ENCODE measurements at places on chromosomes 7 and 10. TPM values are rescaled to one million over a fixed set of nuclear protein-coding genes. Genes with fewer than 3 reads are reported as not detected.
A peak's percentile ranks its signal among the peaks of the same experiment; 100 is the strongest.

LIPJ gene
- 0.39 TPM for total RNA-seq

CPA2 gene
- not detected for total RNA-seq

CALML5 gene
- not detected for total RNA-seq

SFTPA1 gene
- total RNA-seq = not detected

GTPBP4 gene
- 45.4 TPM for total RNA-seq

INPP5A gene
- total RNA-seq = 93.9 TPM

MPP7 gene
- 13.6 TPM for total RNA-seq

PDE6C gene
- total RNA-seq = not detected

RAMP3 gene
- not detected for total RNA-seq

VWDE gene
- total RNA-seq = not detected

LRIT1 gene
- total RNA-seq = not detected

ANXA11 gene
- 156 TPM for total RNA-seq

FAM25A gene
- total RNA-seq = not detected

LRRD1 gene
- 0.17 TPM for total RNA-seq

FHIP2A gene
- 18.2 TPM for total RNA-seq

MEOX2 gene
- total RNA-seq = not detected

TMEM176B gene
- total RNA-seq = 0.25 TPM

PPP1R3C gene
- total RNA-seq = not detected

GRCh38 chr7:28531291-28531690 lies 119.0 kb downstream of the CREB5 start:
- DNase-seq = no peak

DNA sequence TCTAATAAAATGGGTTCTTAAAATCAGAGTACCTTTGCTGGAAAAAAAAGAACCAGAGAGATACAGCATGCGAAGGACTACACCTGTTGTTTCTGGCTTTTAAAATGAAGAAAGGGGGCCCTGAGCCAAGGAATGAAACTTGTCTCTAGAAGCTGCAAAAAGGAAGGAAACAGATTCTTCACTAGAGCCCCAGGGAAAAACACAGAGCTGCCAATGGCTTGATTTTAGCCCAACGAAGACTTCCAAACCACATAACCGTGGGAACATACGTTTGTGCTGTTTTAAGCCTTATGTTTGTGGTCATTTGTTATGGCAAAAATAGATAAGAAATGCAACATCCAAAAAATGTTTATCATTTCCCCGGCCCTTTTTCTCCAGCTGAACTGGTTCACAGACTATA lies 780.0 kb downstream of the SORCS1 start:
- no peak for DNase-seq

- no peak for DNase-seq
These were observed 558.3 kb upstream of the FOXK1 start for GRCh38 chr7:4123823-4124222.

DNA sequence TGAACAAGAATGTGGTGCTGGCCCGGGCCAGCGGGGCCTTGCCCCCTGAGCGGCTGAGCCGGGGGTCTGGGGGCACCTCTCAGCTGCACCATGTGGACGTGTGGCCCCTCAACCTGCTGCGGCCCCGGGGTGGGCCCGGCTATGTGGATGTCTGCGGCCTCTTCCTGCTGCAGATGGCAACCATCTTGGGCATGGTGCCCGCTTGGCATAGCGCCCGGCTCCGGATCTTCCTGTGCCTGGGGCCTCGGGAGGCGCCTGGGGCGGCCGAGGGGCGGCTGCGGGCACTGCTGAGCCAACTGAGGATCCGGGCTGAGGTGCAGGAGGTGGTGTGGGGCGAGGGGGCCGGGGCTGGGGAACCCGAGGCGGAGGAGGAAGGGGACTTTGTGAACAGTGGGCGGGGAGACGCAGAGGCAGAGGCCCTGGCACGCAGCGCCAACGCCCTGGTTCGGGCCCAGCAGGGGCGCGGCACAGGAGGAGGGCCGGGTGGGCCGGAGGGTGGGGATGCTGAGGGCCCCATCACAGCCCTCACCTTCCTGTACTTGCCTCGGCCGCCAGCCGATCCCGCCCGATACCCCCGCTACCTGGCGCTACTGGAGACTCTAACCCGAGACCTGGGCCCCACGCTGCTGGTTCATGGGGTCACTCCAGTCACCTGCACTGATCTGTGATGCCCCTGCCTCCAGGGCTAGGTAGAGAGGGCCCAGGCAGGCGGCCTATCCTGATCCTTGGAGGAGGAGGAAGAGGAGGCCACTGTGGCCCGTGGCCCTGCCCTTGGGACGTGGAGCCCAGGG lies 1.1 kb upstream of the TRIP6 start:
- DNase-seq = peak; percentile 28

DNA sequence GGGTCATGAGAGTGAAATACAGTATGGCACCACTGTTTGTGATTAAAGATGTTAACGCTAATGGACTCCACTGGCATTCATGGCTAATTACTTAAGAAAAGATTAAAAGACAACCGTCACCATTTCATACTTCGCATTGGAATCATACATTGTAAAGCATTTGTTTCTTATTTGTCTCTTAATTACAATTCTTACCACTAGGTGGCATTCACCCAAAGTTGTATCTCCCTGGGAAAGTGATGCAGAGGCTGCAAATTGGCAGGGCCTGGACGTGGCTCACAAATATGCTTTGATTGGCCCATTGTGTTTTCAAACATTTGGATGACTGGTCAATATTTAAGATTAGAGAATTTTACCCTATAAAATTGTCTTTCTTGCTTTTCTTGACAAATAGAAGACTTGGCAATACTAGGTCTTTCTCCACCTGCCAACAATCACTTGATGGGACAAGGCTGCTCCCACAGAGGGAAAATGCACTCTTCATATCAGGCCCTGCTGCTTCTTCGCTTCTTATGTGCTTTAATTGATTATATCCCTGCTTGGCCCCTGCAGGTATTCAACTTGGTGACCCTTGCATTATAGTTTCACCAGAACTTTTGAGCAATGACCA lies 72.1 kb upstream of the STARD3NL start:
- peak; percentile 61 for DNase-seq

DNA sequence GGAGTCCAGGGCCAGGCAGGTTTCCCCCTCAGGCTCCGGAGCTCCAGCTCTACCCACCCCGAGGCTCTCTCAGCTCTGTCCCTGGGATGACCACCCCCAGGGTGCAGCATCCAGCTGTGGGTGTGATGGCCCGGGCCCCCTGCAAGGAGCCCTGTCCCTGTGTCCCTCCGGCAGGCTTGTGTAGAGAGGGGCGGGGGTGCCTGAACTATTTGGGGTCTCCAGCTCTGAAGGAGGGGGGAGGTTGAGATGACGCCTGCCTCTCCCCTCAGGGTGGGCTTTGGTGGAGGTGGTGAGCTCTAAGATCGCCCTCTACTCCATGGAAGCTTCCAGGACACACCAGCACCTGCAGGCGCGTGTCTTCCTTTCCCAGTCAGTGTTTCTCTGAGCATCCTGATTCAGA lies 39.4 kb downstream of the ADRA2A start:
- no peak for DNase-seq

- no peak for DNase-seq
These were observed 850.9 kb downstream of the LRMDA start for GRCh38 chr10:76282061-76283025.

DNA sequence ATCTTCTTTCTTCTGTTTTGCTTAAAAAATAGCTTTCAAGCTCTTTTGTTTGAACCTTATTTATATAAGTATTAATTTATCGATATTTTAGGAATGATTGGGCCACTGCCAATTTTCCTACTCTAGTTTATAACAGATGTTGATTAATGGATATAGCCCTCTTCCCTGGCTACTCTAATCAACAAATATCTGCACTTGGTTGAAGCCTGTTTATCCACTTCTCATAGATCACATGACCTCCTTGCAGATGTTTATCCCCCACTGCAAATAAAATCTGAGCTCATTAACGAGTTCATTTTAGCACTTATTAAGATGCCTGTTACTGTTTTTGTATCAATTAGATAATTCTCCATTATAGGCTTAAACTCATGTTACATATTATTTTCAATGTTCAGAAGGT lies 715.3 kb downstream of the CNTNAP2 start:
- no peak for DNase-seq

DNA sequence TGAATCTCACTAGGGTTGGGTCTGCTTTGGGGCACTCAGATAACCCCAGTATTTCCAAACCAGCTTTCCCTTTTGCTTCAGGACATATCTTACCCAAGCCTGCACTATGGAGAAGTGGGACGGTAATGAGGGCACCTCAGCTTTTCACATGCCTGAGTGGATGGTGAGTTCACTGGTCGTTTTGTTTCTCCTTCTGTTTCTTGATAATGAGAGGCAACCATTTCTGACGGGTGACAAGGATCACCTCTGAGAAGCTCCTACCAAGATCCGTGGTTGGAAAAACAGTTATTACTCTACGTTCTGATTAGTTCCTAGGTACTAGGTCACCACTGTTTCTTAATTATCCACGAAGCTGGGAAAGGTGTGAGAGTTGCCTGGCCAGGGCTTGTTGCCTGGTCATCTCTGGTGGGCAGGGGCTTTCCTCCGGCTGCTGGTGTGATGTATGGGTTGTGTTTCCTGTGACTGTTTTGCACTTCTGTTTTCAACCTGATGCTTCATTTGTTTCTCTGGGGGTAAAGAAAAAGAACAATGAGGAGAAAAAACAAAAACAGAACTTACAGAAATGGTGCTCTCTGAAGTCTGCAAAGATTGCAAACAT lies 65.7 kb upstream of the STRIP2 start:
- peak; percentile 44 for DNase-seq

DNA sequence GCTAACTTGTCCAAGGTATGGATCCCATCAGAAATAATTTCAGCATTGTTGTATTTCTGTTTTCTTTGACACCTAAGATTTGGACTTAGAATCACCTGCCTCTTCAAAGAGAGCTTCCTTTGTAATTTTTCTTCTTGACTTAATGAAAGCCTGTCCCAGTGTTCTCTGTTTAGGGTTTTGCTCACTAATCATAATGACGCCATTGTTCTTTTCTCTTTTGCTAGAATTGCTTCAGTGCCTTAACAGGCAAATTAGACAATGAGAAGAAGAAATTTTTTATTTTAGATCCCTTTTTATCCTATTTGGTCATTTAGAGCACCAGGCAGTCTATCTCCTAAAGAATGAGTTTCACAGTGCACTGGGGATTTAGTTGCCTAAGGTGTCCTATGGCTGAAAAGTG lies 128.5 kb downstream of the SND1 start:
- DNase-seq = no peak

- no peak for DNase-seq
These were observed 83.3 kb downstream of the CPXM2 start for GRCh38 chr10:123808286-123808685.

GRCh38 chr7:5758753-5759335 lies 22.6 kb downstream of the RNF216 start:
- DNase-seq = no peak

GRCh38 chr7:117019287-117019686 lies 66.0 kb downstream of the ST7 start:
- DNase-seq = no peak

DNA sequence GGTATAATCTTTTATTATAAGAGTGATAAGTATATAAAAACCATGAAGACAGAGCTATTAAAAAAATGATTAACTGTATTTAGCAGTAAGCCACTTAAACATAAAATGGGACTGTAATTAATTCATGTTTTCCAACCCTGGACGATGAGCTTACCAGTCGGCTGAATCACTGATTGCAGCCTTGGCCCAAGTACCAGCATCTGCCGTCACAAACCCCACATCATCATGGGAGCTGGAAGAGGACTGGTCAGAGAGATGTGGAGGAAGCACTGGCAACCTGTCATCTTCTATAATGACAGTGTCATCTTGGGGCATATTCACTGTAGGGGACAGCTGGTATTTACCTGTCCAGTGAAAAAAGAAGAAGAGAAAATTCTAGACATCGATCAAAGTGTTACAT lies 473.6 kb downstream of the PARD3 start:
- DNase-seq = no peak

DNA sequence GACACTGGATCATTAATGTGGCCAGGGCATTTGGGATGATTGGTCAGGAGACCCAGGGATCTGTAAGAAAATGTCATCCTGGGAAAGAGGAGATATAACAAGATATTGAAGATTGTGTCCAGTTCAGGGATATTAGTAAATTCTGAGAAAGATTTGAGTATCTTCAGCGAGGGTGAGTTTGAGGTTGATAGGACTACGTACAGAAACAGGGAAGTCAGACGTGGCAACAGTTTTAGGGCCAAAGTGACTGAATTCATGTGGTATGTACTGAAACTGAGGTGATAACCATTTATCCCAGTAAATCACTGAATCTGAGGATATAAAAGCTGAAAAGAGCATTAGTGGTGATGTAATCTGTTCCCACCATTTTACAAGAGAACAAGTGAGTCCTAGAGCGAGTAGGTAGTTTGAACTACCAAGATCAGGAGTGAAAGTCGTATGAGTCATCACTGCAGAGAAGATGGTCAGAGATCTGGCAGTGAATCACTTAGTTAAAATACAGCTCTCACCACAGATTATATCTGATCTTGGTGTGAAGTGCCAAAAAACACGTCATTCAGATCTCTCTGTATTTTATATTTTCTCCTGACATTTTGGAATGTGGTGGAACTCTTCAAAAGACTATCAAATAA lies 220.5 kb downstream of the CDK14 start:
- DNase-seq = peak; percentile 13

DNA sequence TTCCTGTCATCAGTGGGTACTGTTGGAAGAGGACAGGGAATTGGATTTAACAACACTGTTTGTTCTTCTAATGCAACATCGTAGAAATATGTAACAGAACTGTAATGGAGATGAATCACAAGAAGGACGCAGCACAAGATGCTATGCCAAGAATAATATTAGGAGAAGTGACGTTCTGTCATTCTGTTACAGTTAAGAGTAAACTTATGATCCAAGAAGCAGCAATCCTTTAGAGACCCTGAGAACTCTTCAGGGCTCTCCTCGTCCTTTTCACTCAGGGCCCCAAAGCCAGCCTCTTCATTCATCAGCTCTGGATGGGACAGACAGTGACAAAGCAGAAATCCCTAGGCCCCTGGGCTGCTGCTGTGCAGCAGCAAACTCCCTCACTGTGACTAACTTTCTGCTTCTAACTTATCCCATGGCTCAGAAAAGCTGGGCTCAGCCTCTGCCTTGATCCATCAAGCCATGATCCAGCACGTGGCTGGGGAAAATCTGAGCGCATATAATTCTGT lies 8.7 kb upstream of the IL6 start:
- no peak for DNase-seq

- no peak for DNase-seq
These were observed 84.8 kb downstream of the ETV1 start for GRCh38 chr7:13904689-13905088.

- DNase-seq = no peak
These were observed 56.4 kb downstream of the STEAP1B start for GRCh38 chr7:22443370-22444180.

DNA sequence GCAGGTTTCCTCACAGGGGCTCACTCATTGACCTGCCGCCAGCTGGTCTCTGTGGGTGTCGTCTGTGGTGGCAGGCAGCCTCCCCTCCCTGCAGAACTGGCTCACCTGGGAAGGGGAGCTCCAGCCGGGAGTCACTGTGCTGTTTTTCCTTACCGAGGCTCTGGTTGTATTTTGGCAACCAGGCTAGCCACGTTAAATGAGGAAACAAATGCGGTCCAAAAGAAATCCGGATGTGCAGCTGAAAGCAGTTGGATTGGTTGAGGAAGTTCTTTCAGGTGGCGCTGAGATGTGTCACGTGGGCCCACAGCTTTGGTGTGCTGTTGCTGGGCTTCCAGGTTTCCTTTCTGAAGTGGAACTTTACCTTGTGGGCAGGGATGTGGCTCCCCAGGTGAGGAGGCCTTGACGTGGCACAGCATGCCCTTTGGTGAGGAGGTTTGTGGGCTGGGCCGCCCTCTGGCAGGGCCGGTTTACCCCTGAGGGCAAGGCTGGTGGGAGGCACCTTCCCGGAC lies 14.2 kb downstream of the MTURN start:
- peak; percentile 72 for DNase-seq

- DNase-seq = peak; percentile 38
These were observed at the start of gene SFRP4 for GRCh38 chr7:37916673-37917660. Gene SFRP4, minus strand, starts transcription at chr7:37916817. Its CDS starts 280 bp downstream, at chr7:37916537.
